Lung (tissue), 17 donors: ENCODE measurements at places on chromosomes 4 and X. TPM values are rescaled to one million over a fixed set of nuclear protein-coding genes. Genes with fewer than 3 reads are reported as not detected.

Gene ZIC3
- polyA plus RNA-seq = not detected

DNA sequence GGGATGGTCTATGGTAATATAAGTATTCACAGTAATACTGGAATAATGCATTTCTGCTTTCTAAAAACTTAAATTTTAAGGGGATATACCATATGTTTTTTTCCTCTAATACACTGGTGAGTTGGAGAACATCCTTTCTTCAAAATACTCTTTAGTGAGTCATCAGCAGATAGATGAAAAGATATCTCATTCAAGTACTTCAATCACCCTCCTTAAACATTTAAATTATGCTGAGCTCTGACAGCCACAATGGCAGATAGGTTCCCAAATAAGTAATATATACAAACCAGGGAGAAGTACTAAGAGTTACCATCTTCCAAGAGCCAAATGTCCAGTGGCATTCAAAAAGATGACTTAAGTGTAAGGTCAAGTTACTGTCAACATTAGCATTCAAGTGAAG is 52.2 kb downstream of the AMMECR1 start:
- H3K27ac ChIP-seq = no peak overlapping the region
- H3K36me3 ChIP-seq = no peaks in the 10 kb centered on the region
- no peaks in the 10 kb centered on the region for H3K4me1 ChIP-seq
- no peak for DNase-seq
- no peak overlapping the region for H3K4me3 ChIP-seq

DNA sequence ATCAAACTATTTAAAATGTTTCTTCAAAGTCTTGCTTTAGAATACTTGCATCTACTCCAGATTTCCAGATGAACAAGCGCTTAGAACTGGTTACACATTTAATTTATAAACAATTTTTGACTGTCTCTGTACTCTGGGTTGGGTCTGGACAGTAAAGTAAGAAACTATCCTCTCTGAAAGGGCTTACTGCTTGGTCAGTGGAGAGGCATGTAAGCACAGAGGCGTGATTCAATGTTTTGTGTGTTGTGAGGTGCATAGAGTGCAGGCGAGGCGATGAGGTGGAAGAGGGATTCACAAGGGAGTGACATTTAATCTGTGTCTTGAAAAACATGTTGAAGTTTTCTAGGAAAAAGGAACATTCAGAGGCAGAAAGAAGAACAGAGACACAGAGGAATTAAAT is 231.4 kb downstream of the VEGFC start:
- DNase-seq = no peak
- no peaks in the 10 kb centered on the region for H3K4me1 ChIP-seq
- no peaks in the 10 kb centered on the region for H3K36me3 ChIP-seq
- H3K4me3 ChIP-seq = no peak overlapping the region
- H3K27me3 ChIP-seq = no peaks in the 10 kb centered on the region

DNA sequence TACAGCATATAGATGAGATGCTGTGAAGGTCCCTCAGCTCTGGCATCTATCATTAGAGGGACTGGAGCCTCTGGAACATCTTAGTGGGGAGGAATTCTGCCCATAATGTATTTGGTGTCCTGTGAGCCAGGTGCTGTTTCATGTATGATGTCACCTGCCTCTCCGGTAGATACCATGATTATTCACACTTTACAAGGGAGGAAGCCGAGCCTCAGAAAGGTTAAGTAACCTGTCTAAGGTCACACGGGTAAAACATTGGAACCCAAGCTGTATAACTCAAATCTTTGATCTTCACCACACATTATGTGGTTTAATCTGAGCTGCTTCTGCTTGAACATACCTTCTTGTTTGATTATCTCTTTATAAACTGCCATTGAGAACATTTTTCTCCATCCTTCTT is 442.8 kb downstream of the BCOR start:
- H3K27ac ChIP-seq = no peak overlapping the region
- H3K4me1 ChIP-seq = peaks cover 16% of the 10 kb centered on the region
- no peak for DNase-seq

DNA sequence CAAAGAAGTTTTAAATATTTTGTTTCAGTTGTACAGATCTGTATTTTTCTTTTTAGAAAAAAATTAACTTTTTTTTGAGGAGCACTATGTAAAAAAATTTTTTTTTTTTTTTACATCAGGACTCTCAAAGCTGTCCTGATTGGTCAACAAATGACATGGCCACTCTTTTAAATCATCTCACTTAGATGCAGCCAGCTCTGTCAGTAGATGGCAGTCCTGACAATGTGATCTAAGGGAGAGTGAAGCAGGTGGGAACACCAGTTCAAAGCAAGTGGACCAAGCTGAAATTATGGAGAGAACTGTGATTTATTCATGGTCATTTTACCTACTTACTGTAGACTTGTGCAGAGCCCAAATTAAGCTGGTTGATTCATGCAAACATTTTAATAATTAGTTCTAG is 174.7 kb upstream of the GPRIN3 start:
- H3K4me3 ChIP-seq = no peak overlapping the region
- DNase-seq = peak; percentile 32
- H3K36me3 ChIP-seq = no peaks in the 10 kb centered on the region
- H3K27ac ChIP-seq = no peak overlapping the region
- no peaks in the 10 kb centered on the region for H3K4me1 ChIP-seq

GRCh38 chr4:77156533-77156911 is 485 bp upstream of the CCNG2 start:
- DNase-seq = peak; percentile 100
